NK-92 treated with Interleukin-12 subunit alpha and Interleukin-12 subunit beta, amount 100 ng/mL, for 24 hours (cell line): ENCODE measurements at places on chromosomes 2 and 18.

DNA sequence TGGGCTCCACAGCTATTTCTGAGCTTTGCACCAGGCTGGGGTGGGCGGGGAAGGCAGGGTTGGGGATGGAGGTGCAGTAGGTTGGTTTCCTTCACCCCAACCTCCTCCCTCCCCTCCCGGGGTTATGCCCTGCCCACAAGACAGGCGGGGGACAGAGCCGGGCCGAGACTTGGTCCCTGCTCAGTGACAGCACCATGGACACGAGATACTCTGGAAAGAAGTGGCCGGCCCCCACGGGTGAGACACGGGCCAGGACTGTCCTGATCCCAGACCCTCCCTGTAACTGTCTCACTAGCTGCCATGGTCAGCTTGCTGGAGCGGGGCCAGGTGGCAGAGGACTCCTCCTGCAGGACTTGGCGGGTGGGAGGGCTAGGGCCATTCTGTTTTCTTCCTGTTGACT lies 59.7 kb downstream of the DYSF start:
- no peak for DNase-seq

DNA sequence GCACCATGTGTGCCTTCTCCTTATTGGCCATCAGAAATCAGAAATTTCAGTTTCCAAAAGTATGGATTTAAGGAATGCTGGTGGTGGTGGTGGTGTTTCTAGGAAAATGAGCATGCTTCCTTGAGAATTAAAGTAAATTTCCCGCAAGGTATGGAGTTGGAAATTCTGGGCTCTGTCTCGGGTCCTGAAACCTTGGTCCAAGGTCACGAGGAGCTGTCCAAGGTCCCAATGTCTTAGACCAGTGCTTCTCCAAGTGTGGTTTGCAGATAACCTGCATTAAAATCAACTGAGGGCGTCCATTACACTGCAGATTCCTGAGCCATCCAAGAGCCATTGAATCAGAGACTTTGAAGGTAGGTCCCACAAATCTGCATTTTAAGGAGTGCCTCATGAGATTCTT lies 210.9 kb upstream of the PKDCC start:
- DNase-seq, result no peak

DNA sequence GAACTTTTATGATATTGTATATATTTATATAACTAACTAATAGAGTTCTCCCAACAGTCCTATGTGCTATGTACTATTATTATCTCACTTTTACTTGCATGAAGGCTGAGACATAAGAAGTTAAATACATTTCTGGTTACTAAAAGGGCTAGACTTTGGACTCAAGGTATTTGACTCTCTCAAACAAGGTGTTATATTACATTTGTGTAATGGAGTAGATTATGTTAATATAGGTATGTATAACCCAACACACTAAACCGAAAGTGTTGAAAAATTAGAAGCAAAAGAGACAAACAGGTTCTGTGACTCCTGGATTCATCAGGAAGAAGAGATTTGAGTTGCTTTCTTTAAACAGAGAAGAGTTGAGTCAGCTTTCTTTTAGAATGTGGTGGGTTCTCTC lies 733.6 kb upstream of the ZEB2 start:
- DNase-seq, result no peak

DNA sequence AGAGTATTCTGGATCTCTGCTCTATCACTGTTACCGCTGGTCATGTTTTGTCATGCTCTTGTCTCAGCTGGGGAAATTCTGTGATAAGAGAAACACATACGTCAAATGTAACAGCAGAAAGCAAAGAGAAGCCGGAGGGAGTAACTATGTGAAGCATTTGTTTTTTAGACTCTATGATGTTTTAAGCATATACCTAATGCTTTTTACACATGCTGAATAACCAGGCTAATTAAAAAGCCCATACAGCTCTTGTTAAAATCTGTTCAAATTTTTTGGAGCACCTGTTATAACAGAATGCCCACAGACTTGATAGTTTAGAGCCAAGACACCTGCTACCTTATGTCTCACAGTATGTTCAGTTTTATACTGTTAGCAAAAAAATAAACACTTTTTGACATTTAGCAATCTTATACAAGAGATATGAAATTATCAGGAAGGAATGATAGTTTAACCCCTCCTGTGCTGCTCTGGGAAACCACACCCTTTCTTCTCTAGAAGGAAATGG lies 92.3 kb upstream of the TANK start:
- no peak for DNase-seq

DNA sequence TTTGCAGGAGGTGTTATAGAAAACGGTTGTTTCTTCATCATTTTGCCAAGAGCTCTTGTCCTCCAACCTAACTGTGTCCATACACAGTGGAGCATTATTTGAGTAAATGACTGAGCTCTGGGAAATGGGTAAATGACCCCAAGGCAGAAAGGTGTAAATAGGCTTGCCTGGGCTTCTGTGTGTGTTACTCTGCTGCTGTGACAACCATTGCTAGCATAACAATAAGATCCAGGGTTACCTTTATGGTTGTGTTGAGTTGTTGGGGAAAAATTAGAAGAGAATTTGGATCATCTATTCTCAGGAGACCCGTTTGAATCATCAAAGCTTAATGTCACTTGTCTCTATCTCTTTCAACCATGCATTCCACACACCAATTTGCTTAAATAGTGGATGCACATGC lies 672.7 kb downstream of the DPP10 start:
- no peak for DNase-seq

- DNase-seq, result no peak
These were observed 94.2 kb upstream of the RAB27B start for GRCh38 chr18:54734059-54734458.

- no peak for DNase-seq
These were observed 23.5 kb downstream of the GPD2 start for GRCh38 chr2:156459720-156460119.

DNA sequence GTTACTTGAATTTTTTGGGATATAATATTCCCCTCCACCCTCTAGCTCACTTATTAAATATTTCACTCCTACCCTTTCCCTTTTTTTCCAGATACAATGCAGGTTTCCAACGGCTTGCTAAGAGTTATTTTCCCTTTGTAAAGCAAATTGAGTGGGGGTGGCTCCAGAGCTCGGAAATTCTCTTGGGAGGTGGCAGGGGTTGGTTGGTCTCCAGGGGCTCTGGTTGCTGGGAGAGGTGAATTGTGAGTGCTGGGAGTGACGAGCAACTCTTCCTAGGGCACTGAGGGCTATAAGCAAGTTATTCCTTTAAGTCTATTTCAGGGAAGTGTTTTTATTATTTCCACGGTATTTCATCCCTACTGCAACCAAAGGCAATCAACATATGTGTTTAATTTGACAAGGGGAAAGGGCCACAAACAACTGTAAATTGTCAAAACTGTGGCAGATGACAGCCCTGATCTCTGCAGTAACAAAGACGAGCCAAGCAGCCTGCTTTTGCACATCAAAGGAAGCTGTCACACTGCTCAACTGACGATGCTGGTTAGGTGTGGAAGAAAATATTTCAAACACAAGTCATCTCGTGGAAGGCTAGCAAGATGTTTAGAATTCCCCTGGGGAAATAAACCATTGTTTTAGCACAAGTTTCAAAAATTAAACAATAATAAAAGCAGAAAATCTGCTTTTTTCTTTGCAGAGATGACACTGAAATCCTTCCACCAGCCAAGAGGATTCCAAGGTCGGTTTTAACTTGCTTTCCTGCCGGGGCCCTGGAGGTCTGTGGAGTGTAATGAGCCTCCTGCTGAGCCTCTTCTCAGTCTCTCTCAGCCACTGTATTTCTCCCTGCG lies 34.8 kb upstream of the ASXL2 start:
- DNase-seq, result no peak

DNA sequence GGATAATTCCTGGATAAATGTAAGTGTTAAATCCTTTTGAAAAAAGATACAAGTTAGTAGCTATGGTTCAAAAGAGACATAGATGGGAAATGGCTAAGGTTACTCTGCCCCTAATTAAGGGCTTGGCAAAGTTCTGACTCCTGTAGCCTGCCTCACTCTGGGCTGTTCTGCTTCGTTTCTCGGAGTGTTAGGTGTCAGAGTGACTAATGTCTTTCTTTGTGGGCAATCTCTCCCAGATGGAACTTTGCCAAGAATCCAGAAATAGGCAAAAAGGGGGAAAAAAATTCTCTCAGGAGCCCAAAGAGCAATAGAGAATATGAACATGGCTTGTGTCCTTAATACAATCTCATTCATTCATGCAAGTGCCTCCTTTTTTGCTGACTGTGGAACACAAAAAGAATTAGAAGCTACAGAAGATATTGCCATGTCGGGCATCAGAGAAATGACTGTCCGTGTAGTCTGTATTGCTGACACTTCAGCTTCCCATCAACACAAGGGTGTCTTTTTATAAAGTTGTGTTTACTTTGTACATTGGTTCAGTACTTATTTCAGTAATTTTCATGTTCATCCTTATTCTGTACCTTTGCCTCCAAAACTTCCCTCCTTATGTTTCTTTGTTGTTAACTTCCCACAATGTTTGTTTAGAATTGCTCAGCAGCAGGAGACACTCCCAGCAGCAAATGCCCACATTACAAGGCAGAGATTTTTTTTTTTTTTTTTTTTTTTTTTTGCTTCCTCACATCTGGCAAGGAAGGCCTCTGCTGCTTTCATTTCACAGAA lies 134.0 kb downstream of the FTCDNL1 start:
- no peak for DNase-seq

GRCh38 chr2:56448403-56449001 lies 264.7 kb downstream of the CCDC85A start:
- DNase-seq, result no peak

DNA sequence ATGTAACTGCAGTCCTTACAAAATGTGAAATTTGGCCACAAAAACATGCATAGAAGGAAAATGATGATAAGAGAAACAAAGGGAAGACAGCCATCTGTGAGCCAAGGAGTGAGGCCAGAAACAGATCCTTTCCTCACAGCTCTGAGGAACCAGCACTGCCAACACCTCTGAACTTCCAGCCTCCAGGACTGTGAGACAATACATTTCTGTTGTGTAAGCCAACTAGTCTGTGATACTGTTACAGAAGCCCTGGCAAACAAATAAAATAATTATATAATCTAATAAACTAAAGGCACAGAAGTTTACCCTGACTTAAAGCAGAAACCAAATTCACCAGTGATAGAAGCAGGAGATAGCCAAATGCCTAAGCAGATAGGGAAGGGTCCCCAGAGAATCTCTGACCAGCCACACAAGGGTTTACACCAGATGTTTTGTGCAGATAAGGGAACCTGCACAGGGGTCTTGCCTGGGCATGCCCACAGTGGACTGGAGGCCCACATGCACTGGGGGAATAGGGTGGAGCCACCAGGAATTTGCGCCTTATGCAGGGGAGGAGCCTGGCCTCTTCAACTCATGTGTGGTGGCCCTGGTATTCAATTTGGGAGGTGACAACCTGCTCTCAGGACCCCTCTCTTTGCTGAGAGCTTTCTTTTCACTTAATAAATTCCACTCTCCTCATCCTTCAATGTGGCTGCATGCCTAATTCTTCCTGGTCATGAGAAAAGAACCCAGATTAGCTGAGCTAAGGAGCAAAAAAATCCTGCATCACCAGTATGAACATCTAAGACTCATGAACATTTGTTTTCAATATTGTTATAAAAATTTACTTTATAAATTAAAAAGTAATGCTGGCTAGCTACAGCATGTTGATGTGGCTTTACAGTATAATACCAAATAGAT lies 3.8 kb upstream of the GCC2 start:
- DNase-seq, result no peak

- no peak for DNase-seq
These were observed 94.4 kb downstream of the VWA3B start for GRCh38 chr2:98181346-98181745.

- no peak for DNase-seq
These were observed 460.1 kb downstream of the NR4A2 start for GRCh38 chr2:155872396-155872795.

DNA sequence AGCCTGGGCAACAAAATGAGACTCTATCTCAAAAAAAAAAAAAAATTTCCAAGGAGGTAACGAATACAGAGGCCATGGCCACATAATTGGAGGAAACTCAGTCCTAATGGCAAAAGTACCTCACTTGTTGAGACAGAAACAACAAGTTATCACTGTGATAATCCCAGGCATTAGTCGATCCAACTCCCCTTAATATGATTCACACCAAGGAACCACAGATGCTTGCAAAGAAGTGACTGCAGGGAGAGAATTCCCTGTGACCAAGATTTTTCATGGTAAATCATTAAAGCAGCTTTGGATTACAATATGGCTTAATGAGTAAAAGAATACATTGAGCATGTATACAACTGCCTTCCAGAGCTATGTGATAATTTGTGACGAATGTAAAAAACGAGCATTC lies 80.4 kb upstream of the RNU4ATAC start:
- no peak for DNase-seq

- no peak for DNase-seq
These were observed 298.5 kb upstream of the CELF4 start for GRCh38 chr18:37864122-37864521.

- no peak for DNase-seq
These were observed 57.8 kb upstream of the NABP1 start for GRCh38 chr2:191620144-191620543.

GRCh38 chr2:70954886-70955285 lies 19.2 kb downstream of the ATP6V1B1 start:
- no peak for DNase-seq

GRCh38 chr18:48638896-48639771 lies 100.3 kb downstream of the CTIF start:
- no peak for DNase-seq

DNA sequence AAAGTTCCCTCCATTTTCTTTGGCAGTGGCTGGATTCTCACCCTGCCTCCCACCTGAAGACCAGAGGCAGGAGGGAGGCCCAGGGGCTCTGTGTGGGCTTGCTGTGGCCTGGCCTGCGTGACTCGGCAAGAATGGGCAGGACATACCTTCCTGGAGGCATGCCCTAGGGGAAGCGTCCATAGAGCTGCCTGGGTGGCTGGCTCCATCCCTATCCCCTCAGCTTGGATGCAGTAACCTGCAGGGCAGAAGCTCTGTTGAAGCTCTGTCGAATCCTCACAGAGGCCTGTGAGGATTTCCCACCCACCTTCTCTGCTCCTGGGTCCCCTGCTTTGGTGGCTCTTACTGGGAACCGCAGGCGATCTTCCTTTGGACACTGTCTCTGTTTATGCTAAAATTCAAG lies 1.3 kb upstream of the PRSS56 start:
- no peak for DNase-seq

DNA sequence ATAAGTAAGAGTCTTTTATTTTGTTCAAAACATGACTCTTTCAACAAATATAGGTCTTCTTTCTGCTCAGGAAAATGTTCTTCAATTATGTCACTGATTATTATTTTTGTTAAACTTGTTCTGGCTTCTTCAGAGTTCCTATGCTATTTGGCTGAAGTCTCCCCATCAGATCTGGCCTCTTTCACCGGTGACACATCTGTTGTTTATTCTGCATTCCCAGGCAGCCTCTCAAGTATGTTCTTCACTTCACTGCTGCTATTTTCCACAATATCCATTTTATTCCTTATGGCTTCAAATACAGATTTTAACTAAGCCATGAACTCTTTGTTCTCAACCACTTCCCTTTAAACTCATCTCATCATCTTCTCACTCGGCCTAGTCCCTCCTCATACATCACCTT lies 45.7 kb downstream of the HDAC4 start:
- no peak for DNase-seq

- no peak for DNase-seq
These were observed 1201.0 kb downstream of the LRP1B start for GRCh38 chr2:140929849-140930248.

GRCh38 chr18:4125627-4126230 lies 329.4 kb downstream of the DLGAP1 start:
- DNase-seq, result no peak
